CD4-positive, alpha-beta memory T cell (primary cell): ENCODE measurements at places on chromosomes 13 and 19.

- DNase-seq, result no peak
Measured at GRCh38 chr19:24062190-24062589, 24.8 kb upstream of the ZNF254 start.

- no peak for DNase-seq
Measured at GRCh38 chr19:20252613-20253012, 85.6 kb downstream of the ZNF486 start.

- no peak for DNase-seq
Measured at GRCh38 chr13:111315347-111315995, 5.0 kb upstream of the TEX29 start.

GRCh38 chr13:51923983-51924539, 62.3 kb downstream of the CCDC70 start:
- DNase-seq, result no peak

GRCh38 chr19:782185-782877, 14.9 kb upstream of the PTBP1 start:
- no peak for DNase-seq

- no peak for DNase-seq
Measured at GRCh38 chr13:112204346-112205327, 137.7 kb downstream of the SOX1 start.

DNA sequence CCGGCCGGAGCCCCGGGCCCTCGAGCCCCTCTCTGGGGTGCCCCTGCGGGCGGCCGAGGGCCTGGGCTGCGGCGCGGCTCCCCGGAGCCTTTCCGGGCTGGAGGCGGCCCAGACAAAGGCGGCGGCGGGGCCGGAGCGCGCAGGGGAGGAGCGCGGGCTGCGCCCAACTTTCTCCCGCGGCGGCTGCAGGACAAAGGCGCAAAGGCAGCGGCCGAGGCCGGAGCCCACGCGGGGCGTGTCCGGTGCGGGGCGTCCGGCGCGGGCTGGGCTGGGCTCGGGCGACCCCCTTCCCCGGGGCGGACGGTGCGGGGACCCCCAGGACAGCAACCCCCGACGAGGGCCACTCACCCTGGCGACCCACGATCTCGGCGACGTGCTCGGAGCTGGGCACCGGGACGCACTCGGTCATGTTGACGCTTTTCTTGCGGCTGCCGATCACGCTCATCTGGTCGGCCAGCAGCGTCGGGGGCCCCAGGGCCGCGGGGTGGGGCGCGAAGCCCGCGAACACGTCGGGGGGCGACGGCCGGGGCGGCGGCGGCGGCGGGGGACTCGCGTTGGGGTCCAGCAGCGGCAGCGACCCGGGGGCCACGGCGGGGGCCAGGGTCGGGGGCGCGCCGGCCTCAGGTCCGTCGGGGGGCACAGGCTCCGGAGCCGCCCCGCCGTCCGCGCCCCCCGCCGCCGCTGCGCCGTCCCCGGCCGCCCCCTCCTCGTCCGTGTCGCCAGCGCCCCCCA, 843 bp downstream of the MEX3D start:
- peak; percentile 15 for DNase-seq

DNA sequence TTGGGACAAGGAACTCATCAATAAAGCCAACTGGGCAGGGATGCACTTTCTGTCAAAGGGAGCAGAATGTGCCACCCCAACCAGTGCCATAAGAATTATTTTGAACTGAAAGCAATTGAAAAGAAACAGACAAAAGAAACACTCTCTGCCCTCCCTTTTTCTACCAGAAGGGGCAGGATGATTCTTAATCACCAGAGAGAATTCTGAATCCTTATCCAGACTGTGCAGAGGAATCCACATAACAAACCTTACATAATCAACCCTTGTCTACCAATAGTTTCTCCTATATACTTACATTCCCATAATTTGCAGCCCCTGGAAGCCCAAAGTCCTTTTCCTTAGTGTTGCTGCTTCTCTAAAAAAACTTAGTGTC, 520.7 kb upstream of the NBEA start:
- no peak for DNase-seq

- DNase-seq, result no peak
Measured at GRCh38 chr13:54029226-54029625, 1000.6 kb downstream of the OLFM4 start.

- no peak for DNase-seq
Measured at GRCh38 chr13:113935001-113935844, 38.7 kb downstream of the C13orf46 start.

DNA sequence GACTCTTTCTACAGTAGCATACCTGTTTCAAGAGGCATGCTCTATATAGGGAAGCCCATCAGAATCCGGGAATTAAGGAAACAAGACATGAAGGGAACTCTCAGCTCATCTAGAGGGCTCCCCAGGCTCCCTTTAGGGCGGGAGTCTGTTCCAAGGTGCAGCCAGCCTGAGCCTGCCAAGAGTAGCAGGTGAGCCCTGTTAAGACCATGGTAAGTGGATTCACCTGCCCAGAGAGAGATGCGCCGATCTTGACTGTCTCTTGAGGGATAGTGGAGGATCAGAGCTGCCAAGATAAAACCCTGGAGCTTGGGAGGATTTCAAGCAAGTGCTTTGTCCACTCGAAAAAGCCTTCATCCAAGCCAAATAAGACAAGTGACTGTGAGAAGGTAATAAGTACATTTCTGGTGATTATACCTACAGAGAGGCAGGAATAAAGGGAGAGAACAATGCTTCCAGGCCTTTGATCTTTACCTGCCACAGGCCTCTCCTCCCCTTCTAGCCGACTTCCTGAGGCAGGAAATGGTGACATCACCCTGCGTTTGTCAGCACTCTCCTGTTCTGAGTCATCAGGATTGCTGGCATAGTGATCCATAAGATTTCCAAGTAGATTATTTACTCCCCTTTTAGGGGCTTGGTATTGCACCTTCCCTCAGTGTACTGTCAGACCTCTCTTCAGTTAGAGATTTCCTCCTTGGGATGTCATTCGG, 31.5 kb downstream of the KLF5 start:
- no peak for DNase-seq

DNA sequence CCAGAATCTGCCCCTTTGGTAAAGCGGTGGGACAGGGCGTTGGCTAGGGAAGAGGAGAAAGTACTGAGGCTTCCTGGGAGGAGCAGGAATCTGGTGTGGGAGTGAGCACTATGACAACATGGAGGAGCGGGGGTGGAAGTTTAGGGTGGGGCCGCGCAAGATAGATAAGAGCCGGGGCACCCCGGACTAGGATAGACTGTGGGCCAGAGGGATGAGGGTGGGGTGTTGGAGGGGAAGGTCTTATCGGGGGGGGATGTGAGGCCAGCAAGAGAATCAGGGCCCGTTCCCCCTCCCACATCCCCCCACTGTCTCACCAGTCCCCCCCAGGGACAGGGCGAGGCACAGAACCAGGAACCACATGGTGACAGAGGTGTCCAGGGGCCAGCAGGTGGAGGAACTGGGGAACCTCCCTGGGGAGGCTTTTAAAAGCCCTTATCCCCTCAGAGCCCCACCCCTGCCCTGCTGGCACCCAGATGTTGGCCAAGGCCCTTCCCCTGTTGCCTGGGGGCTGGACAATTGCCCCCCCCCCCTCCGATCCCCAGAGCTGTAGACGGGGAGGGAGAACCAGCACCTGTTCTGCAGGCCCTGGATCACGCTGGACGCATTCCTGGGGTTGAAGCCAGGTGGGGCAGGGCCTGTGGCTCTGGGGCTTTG, at the start of gene KLK1:
KLK1 (minus strand) TSS at position 399 of the 654 bp plus-strand sequence; CDS start at position 360, 39 bp downstream.
- no peak for DNase-seq

DNA sequence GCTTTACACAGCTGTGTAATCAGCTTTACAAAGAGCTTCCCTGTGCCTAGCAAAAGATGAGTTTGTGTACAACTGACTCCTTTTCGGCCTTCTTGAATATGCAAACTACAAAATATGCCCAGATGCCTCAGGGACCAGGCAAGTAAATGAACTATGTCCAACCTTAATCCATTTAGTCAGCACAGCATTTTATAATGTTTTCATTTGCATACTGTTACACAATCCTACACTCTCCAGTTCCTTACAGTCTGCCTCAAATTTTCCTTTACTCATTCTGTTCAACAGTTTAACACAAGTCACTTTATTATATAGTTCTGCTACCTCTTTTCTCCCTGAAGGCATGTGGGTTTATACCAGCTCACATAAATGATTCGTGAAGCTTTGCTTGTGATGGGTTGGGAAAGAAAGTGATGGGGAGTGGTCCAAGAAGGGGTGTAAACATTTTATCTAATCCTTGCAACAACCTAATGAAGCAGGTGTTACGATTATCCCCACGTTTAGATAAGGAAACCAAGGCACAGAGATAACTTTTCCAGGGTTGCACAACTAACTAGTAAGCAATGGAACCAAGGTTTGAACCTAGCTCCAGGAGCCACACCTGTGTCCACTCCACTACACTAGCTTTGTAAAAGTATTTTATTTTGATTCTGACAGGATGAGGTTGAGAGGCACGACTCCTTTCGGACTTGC, 3.3 kb upstream of the USP12 start:
- no peak for DNase-seq

GRCh38 chr13:42612021-42612765, 38.2 kb downstream of the TNFSF11 start:
- no peak for DNase-seq

DNA sequence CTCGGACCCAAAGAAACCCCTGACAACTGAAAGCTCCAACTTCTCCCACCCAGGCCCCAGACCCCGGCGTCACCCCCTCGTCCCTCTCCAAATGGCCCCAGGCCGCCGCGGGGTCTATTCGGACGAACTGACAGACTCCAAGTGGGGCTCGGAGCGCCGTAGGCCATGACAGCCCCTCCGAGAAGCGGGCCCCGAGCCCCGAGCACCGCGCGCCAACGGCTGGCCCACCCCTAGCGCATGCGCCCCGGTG, 360 bp downstream of the DDX39A start:
- DNase-seq, result no peak

DNA sequence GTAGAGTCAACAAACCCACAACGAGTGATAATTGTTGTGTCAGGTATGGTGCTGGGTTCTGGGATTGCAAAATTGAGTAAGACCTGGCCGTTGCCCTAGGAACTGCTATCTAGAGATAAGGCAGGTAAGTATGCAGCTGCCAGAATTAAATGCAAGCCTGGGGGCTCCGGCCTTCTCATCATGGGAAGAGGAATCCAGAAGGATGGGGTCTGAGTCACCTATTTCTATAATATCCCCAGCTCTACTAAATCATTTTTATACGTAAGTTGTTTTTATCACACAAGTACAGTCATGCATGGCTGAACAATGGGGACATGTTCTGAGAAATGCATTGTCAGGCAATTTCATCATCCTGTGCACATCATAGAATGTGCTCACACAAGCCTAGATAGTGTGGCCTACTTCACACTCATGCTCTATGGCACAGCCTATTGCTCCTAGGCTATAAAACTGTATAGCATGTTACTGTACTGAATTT, 203.0 kb downstream of the KLF5 start:
- no peak for DNase-seq

DNA sequence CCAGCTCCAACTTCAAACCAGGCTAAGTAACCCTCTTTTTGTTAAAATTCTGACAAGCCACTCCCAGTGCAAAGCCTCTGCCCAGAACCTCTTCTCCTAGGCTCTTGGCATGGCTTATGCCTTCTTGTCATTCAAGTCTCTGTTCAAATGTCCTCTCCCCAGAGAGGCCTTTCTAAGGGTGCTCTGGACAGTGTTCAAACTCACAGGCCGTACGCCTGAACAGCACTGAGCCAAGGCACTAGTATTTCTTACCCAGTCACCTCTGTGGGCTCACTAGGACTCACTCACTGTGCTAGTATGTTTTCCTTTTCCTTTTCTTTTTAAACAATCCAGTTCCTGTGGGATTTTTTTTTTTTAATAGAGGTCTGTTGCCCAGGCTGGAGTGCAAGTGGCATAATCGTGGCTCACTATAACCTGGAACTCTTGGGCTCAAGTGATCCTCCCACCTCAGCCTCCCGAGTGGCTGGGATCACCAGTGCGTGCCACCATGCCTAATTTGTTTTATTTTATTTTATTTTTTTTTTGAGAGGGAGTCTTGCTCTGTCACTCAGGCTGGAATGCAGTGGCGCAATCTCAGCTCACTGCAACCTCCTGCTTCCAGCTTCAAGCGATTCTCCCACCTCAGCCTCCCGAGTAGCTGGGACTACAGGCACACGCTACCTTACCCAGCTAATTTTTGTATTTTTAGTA, 2.3 kb upstream of the ASF1B start:
- no peak for DNase-seq

DNA sequence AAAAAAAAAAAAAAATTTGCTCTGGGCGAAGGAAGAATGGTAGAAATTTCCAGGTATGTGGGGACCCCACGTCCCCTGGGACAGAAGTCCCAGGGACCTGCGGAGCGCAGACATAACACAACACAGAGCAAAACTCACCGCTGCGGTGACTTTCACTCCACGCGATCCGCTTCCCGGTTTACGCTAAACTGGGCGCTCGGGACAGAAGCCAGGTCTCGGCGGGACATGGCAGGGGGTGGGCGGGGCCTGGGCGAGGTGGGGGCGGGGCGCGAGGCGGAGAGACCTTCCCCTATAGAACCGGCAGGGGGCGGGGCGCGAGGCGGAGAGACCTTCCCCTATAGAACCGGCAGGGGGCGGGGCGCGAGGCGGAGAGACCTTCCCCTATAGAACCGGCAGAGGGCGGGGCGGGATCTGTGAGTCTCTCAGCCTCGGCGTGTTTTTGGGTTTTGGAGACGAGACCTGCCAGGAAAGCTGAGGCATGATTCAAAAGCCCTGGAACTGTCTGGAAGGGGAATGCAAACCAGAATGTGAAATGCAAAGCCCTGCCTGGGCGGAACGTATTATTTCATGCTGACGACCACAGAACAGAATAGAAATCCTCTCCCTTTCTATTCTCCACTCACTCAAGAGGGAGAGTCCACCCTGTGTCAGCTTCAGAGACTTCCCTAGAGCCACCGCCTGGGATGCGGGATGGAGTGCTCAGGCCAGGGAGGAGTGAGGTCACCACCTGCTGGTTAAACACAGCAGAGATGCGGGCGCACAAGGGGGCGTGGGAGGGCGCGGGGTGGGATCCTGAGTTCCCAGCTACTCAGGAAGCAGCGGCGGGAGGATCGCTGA, 20.2 kb upstream of the ERVV-1 start:
- DNase-seq, result peak; percentile 83

DNA sequence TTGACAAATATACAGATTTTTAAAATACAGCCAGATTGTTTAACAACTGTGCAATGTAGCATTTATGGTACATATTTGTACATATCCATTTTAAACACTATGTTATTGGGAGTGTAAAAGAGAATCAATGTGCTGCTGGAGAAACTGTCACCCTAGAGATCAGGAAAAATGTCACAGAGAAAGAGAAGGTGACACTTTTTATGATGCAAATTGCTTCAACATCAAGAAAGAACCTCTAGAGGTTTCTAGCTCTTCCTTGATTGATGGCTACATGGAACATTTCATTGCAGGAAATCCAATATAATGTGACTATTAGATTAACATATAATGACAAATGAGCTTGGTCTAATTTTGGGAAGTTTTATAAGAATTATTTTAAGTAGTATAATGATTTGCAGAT, 1491.2 kb upstream of the PCDH20 start:
- no peak for DNase-seq
